Immature natural killer cell (primary cell): ENCODE measurements at places on chromosomes 4 and X. TPM values are rescaled to one million over a fixed set of nuclear protein-coding genes. Genes with fewer than 3 reads are reported as not detected.

Gene IRAK1
- polyA plus RNA-seq: 46.6 TPM

Gene GATA1
- polyA plus RNA-seq: not detected

GRCh38 chr4:77699731-77700210 lies 94.2 kb downstream of the CXCL13 start:
- no peak overlapping the region for H3K4me3 ChIP-seq
- H3K27ac ChIP-seq: no peak overlapping the region
- no peaks in the 10 kb centered on the region for H3K27me3 ChIP-seq
- H3K4me1 ChIP-seq: no peaks in the 10 kb centered on the region
- H3K36me3 ChIP-seq: no peaks in the 10 kb centered on the region
- DNase-seq: no peak

DNA sequence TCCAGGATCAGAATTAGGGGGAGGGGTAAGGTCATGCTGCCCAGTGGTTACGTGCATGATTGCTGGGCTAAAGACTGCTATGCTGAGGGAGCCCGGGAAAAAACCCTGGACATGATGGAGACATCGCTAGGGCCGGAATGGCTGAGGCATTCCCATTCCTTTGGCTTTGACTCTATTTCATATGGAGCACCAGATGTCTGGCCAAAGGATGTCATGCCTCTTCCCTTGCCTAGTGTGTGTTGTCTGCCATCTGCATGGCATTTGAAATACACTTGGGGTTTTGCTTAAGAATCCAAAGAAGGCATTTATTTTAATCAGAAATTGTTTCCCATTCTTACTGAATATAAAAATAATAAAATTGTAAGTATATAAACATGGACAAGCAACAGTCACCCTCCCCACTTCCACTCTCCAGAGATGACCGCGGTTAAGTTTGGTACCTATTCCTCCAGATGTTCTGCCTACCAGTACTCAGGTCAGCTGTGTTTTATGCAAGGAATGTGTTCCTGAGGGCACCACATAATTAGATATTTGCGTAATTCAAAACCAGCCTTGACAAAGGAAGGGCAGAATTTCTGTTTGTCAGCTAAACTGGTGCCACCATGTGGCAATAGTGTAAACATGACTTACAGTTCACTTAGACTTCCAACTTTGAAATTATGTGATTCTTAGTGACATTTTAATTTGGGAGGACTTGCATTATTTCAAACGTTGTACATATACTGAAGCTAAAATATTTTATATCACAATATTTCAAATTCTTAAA lies 105.9 kb downstream of the CT47B1 start:
- H3K27me3 ChIP-seq: peaks cover 1% of the 10 kb centered on the region
- no peaks in the 10 kb centered on the region for H3K4me1 ChIP-seq
- no peaks in the 10 kb centered on the region for H3K36me3 ChIP-seq
- no peak overlapping the region for H3K27ac ChIP-seq
- no peak overlapping the region for H3K4me3 ChIP-seq

- peak; percentile 1 for DNase-seq
- H3K4me1 ChIP-seq: peaks cover 15% of the 10 kb centered on the region
- H3K27ac ChIP-seq: no peak overlapping the region
- no peak overlapping the region for H3K4me3 ChIP-seq
These were observed 8.5 kb upstream of the LHFPL1 start for GRCh38 chrX:112688242-112688641.

DNA sequence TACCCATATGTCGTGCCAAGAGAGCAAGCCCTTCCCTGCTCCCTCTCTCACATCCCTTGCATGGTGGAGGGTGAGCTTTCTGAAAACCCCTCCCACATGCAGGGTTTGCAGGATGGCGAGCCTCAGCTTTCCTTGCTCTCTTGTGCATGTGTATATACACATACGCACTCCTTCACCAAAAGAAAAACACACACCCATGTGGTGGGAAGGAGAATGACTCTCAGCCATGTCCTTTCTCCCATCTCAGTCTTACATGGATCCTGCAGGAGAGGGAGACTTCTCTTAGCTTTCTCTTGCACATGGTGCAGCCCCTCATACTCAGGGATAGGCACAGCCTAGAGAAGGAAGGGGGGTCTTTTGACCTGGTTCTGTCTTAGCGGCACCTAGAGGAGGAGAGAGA lies 81.1 kb downstream of the CLCN5 start:
- H3K4me1 ChIP-seq: no peaks in the 10 kb centered on the region
- no peak overlapping the region for H3K27ac ChIP-seq
- H3K27me3 ChIP-seq: no peaks in the 10 kb centered on the region
- no peak overlapping the region for H3K4me3 ChIP-seq

DNA sequence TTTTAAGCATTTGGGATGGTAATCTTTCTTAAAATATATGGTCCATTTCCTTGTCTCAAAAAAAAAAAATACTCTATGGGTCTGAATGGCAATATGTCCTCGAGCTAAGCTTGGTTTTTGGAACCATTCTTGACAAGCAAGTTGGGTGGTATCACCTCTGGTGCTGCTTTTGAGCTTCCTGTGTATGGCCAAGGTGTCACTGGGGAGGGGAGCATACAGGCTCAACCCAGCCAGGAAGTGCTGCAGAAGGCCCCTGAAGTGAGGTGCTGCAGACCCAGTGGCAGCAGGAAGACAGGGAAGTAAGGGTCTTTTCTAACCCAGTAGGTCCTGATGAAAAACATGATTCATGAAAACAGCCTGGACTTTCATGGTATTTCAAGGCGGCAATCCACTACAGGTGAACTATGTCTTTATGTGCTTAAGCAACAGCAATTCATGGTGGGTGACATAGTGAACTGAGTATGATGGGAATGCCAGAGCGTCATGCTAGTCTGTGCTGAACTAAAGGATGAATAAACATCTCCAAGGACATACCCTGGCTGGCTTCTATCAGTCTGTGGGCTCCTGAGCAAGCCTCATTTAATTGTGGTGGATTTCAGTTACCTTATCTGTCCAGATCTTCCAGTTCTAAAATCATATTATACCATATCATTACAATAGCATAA lies 15.1 kb downstream of the TRAPPC2 start:
- H3K27me3 ChIP-seq: peaks cover 16% of the 10 kb centered on the region
- DNase-seq: peak; percentile 77
- H3K27ac ChIP-seq: peak overlapping the region; percentile 92
- H3K4me3 ChIP-seq: peak overlapping the region; percentile 64
- peaks cover 43% of the 10 kb centered on the region for H3K36me3 ChIP-seq

- H3K27me3 ChIP-seq: peaks cover 5% of the 10 kb centered on the region
- no peak overlapping the region for H3K27ac ChIP-seq
- no peaks in the 10 kb centered on the region for H3K36me3 ChIP-seq
These were observed 9.4 kb downstream of the TMEM271 start for GRCh38 chr4:566508-567295.

Gene MAGEB2
- not detected for polyA plus RNA-seq
